Stimulated activated memory B cell treated with anti-CD40 and anti-IgM and Interleukin-4, amounts not matched to agents 10 μg/mL and 1 μg/mL and 100 μg/mL, for 72 hours (primary cell): ENCODE measurements at places on chromosomes 4 and X.
A peak's percentile ranks its signal among the peaks of the same experiment; 100 is the strongest.

DNA sequence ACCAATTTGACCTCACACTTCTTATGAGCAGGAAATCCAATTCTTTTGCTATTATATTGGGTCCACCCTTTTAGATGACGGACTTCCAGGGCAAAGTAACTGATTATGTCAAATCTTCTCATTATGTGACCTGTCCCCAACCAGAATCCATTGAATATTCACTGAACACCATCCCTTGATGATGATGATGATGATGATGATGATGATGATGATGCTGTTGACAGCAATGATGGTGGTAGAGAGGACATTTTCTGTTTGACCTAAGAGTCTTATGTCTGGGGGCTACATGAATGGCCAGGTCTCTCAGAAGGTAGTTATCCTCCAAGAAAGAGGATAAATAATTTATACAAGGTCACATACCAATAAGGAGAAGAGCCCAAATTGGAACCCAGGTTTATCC is 5.2 kb downstream of the TCEAL8 start:
- no peak for ATAC-seq

DNA sequence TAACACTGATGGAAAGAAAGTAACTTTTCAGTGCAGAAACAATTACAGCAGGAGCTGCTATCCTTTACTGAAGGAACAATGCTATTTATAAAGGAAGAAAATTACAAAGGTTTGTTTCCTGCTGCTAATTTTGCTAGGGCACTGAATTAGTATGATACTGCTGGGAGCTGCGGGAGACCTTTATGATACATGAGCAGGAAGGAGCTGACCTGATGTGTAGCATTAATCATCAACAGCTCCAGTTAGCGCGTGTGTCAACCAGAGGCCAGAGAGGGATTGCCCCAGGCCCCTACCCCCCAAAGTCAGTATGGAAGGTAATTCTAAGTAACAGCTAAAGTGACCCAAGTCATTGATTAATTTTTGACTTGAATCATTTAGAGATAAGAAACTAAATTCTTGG is 728.9 kb downstream of the PCDH18 start:
- ATAC-seq: no peak

DNA sequence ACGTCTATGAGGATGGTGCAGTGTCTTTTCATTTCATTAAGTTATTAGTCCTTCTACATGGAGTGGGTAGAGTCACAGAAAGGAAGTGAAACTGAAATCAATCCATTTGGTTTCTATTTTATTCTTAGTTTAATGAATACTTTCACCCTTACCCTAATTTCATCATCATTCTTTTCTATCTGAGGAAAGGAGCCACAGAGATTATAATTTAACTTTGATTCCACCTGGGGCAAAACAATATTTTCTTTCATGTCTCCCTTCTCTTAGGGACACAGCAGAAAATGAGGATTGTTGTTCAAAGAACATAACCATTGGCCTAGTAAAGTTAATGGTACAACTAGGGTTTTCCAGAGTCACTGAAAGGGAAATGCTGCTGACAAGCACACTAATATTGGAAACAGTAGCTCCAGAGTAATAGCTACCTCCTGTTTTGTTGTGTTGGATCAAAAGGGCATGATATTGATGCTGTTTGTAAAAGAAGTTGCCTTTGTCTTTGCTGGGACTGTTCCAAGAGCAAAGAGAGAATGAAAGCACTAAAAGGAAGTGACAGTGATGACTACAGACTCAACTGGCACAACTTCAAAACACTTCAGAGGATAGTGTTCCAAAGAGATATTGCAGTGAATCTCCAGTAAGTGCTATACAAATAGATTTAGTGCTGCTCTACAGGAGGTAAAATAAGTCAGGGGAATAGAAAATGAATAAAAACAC is 247.1 kb upstream of the PITX2 start:
- peak; percentile 79 for ATAC-seq

GRCh38 chr4:8269535-8270417 is at the start of gene HTRA3:
Gene HTRA3, plus strand, starts transcription at chr4:8269754. Its CDS starts 215 bp downstream, at chr4:8269969.
- ATAC-seq: no peak

GRCh38 chr4:142352712-142353111 is 493.4 kb downstream of the INPP4B start:
- no peak for ATAC-seq

- ATAC-seq: no peak
Measured at GRCh38 chr4:81137446-81137845, 77.6 kb downstream of the PRKG2 start.

DNA sequence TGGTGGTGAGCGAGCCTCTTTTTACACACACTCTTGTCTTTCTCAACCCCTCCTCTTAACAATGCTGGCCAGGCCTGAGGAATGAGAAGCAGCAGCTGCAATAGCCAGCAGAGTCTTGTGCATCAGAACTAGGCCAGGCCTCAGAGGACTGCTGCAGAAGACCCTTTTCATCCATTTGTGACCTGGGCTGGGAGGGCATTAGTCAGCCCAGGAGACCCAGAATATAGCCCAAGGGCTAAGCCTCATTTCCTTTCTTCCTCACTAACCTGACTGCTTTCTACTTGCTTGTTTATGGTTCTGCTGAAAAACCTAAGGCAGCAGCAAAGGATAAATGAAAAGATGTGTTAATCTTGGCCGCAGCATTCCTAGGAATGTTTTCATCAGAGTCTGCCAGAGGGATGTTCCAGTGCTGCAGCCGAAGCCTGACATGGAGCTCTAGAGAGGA is 254.7 kb upstream of the AR start:
- no peak for ATAC-seq
